Fibroblast of gingiva (primary cell): ENCODE measurements at places on chromosomes 6 and 20.

- no peak for DNase-seq
Measured at GRCh38 chr6:101113468-101114260, 232.5 kb upstream of the ASCC3 start.

GRCh38 chr6:24157886-24158285 lies 31.9 kb downstream of the NRSN1 start:
- DNase-seq, result no peak

DNA sequence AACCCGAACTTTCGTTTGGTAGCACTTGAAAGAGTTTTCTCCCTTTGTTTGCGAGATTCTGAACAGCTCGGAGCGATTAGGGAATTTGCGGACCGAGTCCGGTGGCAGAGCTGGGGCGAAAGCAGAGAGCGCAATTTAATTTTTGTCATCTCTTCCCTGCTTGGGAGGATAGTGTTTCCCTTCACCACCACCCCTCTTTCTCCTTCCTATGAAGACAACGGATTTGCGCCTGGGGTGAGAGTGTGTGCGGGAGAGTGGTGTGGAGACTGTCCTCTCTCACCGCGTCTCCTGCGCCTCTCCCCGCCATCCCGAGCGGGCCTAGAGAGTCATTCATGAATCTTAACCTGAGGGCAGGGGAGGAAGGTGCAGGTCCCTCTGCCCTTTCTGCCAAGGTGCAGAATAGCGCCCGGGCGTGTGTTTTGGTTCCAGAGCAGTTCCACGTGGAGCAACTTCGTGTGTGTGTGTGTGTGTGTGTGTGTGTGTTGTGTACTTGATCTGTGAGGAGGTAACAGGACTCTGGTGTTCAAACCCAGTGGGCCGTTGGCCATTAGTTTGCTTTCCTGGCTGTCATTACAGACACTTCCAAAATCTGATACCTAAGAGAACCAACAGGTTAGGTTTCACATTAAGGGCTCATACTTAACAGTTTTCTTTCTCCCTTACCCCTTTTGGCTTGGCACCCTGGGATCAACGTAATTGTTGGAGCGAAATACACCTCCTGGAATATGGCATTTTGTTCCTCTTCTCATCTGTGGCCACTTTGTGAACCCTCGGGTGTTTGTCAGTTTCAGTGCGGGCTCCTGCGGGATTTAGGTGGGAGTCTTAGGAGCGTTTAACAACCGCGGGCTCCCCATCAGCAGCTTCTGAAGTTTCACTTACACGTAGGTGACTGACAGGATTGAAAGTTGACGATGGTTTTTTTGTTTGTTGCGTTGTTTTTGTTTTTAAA lies 1.8 kb downstream of the EYA4 start:
- DNase-seq, result peak; percentile 45

- peak; percentile 81 for DNase-seq
Measured at GRCh38 chr6:89940225-89941027, 46.2 kb downstream of the GJA10 start.

GRCh38 chr20:47610247-47610944 lies 108.7 kb downstream of the NCOA3 start:
- peak; percentile 65 for DNase-seq

GRCh38 chr6:143060806-143061596 lies at the start of gene AIG1:
AIG1 (plus strand) TSS chr6:143060889; CDS start chr6:143060926, 37 bp downstream.
- no peak for DNase-seq

DNA sequence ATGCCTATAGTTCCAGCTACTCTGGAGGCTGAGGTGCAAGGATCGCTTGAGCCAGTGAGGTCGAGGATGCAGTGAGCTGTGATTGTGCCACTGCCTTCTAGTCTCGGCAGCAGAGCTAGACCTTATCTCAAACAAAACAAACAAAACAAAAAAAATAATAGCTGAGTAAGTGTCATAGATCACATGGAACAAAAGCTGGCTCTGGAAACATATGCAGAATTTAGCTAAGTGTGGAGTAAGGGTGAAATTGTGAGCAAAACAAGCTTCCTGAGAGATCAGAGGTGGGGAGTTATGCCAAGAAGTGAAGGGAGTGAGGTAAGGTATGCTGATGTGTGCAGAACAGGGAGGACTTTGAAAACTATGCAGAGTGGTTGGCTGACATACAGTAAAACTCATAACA lies 18.7 kb downstream of the SGK1 start:
- peak; percentile 81 for DNase-seq

DNA sequence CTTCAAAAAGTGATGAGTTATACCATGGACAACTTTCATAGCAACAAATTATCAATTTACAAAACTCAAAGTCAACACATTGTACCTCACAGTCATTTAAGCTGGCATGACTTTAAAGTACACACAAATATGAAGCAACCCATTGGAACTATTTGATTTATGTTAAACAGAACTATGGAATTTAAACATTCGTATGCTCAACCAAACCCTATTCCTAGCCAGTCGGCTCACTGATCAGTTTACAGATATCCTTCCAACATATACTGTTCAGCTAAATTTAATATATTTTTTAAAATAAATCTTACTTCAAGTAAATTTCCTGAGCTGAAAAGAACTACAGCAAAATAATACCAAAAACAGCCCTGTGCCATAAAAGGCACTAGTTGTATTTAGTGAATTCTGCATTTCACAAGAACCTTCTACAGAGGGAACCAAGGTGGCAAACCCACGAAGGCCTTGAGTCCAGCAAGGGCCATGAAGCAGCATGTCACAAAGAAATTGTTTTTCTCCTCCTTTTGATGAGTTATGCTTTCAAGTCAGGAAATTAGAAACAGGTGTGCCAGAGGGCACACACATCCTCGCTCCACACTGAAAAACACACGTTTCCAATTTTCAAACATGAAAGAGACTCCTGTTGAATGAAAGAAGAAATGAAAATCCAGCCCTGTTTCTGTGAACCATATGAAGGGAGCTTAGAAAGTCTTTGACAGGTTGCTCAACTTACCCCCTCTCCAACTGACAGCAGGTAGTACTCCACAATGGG lies 122.8 kb downstream of the TASP1 start:
- peak; percentile 59 for DNase-seq

DNA sequence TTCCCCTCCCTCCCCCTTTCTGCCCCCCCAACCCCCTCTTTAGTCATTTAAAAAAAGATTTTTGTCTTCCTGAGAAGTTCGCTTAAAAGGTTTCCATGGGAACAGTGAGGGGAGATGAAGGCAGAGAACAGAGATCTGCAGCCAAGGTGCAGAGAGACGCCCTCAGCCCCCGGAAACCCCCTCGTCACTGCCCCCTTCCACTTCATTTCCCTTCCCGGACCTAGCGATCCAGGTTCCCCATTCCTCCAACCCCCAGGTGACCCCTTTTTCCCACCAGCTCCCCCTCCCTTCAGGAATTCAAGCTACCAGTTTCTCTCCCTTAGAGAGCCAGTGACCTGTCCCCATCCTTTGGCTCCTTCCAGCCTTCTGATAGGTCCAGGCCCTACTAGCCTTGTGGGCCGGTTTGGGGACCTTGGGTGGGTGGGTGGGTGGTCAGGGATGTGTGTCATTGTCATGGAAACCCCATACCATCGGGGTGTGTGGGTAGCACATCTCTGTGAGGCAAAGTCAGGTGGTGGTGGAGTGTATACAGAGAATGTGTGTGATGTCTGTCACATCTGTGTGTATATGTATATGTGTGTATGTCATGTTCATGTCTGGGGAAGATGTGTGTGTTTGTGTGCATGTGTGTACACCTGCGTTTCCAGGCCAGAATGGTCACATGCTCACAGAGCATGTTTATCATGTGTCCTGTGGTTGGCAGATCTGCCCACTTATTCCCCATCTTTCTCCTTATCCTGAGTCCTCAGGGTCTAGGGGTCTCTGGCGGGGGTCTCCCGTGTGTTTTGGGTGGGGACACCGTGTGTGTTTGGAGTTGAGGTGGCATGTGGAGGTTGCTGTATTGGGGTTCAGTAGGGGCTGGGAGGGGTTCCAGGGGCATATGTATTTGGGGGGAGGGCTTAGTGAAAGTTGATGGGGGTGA lies 7.0 kb downstream of the SYNGAP1 start:
- no peak for DNase-seq
